HL-60 (cell line): ENCODE measurements at places on chromosomes 6 and 20.
A peak's percentile ranks its signal among the peaks of the same experiment; 100 is the strongest.

DNA sequence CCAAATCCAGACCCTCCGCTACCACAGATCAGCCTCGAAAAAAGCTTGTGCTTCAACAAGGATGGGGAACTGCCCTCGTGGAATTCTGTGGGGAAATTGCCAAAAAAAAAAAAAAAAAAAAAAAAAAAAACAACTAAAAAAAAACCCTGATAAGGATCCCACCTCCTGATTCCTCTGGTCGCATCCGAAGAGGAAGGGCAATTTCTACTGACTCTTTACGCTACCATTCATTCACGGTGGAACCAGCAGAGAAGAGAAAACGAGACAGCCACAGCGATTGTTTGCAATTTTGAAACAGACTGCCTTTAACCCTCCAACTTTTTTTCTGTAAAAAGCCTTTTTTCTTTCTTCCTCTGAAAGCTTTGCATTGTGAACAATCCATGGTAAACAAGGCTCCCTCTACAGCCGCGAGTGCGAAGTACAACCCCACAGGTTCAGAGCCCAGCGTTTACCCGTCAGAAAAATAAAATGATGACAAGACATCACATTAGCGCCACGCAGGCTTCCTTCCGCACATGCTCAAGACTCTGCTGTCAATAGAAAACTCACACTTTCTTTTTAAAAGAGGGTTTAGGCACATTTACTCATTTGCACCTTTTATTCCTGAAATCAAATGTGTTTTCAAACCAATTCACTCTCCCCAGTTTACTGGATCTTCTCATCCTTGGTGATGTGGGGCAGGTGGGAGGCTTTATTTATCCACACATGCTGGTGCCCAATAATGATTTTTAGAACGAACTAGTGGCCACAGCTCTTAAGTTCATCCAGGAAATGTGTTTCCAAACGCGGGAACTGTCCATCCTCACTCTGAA, 100.0 kb downstream of the NOL4L start:
- DNase-seq = peak; percentile 67

GRCh38 chr6:42879372-42880239, at the start of gene RPL7L1:
RPL7L1 (plus strand) TSS chr6:42879616; CDS start chr6:42879911, 295 bp downstream.
- peak; percentile 82 for DNase-seq

- no peak for DNase-seq
These were observed 45.5 kb upstream of the CD83 start for GRCh38 chr6:14072084-14072483.

DNA sequence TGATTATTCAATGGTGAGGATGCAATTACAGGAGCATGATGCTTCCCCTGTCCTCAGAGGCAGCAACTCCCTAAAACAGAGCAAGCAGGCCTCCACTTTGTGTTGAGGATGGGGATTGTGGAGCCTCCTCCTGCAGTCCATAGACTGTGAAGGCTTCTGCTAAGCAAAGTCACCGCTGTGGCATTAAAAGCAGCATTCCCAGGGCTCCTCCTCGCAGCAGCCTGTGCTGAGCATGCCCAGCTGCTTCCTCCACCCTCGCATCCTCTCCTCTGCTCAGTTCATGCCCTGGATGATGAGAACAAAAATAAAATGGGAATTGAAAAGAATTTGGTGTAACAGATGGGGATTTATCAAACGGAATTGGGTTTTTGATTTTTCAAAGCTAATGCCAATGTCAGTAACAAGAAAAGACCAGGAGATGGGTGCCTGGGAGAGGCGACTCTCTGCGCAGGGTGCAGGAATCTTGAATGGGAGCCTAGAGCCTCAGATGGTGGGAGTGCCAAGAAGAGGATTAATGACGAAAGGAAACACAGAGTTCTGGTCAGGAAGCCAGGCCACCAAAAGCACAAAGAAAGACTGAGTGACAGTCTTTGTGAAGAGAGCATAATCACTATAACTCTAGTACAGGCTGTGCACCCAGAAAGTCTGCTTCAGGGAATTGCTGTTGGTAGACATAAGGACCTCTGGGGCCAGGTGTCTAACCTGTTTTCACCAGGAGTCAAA, 347.6 kb downstream of the TPBG start:
- DNase-seq = no peak

DNA sequence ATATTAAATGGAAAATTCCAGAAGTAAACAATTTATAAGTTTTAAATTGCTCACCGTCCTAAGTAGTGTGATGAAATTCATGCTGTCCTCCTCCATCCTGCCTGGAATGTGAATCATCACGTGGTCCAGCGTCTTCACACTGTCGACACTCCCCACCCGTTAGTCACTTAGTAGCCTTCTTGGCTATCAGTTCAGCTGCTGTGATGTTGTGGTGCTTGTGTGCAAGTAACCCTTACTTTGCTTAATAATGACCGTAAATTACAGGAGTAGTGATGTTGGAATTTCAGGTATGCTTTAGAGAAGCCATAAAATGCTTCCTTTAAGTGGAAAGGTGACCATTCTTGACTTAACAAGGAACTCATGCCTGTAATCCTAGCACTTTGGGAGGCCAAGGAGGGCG, 25.2 kb downstream of the RIOK1 start:
- no peak for DNase-seq

- DNase-seq = no peak
These were observed 33.0 kb downstream of the CARMIL1 start for GRCh38 chr6:25312034-25312620.

- DNase-seq = peak; percentile 63
These were observed 20.9 kb upstream of the EPM2A start for GRCh38 chr6:145756170-145756662.

GRCh38 chr6:37643851-37644672, 53.6 kb downstream of the MDGA1 start:
- no peak for DNase-seq

GRCh38 chr20:47466213-47466612, 35.5 kb upstream of the NCOA3 start:
- DNase-seq = no peak

DNA sequence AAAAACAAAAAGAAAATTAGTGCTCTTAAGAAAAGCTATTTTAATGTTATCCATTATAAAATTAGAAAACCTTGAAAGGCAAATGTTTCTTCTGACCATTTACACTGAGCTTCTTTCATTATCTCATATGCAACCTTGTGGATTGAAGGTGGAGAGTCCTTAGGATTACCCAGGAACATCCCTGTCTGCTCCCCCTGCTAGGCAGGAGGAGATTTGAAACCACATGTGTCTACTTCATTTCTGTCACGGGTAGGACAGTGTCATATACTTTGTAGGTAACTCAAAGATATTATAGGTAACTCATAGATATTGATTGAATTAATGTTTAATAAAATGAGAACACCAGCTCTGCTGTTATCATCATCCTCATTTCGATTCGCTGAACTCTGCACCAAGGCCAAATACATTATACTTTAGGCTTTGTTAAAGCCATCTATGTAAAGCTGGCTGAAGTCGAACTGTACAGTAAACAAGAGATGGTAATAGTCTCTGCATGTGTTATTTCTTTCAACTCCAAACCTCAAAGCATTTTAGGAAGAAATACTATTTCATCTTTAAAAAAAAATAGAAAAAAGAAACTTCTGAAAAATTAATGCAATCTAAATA, 49.5 kb downstream of the HDAC2 start:
- no peak for DNase-seq

DNA sequence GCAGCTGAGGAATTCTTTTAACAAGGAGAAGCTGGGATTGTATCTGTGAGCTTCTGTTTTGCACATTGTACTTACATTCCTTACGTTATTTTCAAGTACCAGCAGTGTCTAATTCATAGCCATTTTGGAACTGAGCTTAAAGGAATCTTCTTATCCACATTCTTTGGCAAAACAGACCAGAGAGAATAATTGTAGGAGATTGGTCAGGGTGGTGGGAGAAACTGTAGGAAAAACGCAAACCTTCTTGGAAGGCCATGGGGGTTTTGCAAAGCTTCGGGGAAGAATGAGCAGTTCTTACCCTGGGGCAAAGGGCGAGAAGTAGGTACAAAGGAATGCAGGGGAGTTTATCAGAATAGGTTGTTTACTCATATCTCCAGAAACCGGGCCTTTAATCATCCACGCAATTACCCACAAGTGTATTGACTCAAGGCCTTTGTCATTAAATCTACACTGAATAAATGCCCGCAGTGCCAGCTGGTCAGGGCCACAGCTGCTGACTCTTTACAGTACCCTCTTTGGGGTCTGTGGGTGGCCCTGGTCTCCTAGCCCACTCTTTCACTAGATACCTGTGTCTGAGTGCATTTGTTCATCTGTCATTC, 39.6 kb upstream of the SPTLC3 start:
- DNase-seq = no peak

- no peak for DNase-seq
These were observed 248.5 kb downstream of the THBS2 start for GRCh38 chr6:169005166-169005565.

DNA sequence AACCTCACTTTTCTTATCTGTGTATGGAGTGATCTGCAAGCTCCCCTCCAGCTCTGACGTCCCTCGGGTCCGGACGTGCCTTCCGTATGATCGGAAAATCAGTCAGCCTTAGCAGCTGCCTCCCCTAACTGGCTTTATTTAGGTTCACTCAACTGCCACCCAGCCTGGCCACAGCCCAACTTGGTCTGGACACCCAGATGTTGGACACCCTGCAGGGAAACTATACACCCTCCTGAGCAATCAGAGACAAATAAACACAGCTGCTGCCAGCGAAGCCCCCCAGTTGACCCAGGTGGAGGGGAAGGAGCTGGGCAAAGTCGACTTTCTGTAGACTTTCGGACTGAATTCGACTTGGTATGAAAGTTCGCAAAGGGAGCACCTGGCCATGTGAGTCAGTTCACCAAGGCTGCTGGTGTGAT, 28.9 kb downstream of the TBC1D7 start:
- DNase-seq = no peak

GRCh38 chr6:64664480-64664879, 1028.9 kb downstream of the PHF3 start:
- no peak for DNase-seq

DNA sequence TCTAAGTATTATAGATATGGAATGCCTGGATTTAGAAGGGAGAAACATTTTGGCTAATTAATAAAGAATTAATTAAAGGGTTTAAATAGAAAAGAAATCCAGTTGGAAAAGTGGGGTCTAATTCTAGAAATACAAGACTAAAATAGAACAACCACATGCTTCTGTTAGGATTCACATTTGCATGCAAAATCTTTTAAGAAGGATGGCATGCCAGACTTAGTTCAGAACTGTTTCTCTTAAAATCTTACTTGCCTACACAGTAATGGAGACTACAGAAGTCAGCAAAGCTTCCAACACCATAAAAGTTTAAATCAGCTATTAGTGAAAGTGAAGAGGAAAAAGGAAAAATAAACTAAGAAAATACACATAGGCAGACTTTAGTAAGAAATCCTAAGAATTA, 32.7 kb upstream of the KATNA1 start:
- DNase-seq = no peak

DNA sequence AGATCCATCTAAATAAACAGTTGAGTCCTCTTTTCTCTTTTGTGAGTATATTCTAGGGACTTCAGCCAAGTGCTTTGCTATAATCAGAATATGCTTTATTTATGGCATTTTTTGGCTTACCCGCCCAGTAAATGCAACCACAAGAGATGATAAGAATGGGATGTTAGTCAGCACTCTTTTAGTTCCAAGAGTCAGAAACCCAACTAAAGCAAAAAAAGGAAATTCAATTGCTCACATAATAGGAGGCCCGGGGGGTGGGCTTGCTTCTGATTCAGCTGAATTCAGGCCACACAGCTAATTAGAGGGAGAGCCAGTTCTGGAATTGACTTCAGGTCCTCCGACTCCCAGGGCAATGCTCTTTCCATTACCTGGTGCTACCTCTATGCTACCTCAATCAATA, 250.6 kb downstream of the FARS2 start:
- no peak for DNase-seq
